ENCODE measurements at places on chromosomes 16 and 17.

DNA sequence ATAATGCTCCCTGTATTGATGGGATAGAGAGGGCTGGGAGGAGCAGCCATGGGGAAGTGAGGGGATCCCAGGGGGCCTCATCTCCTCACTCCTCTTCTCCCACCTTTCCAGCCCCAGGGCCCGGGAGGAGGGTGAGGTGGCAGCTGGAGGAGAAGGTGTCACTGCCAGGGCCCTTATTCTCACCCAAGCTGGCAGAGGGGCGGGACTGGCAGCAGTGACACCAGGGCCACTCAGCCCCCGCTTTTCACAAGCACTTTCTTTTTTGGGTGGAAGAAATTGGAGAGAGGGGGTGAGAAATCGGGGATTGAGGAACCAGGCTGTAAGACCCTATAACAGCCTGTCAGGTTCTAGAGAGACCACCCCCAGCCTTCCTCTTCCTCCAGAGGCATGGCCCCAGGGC is 2.4 kb upstream of the TBX21 start:
- DNase-seq, result no peak

GRCh38 chr16:65057184-65057583 is 64.7 kb downstream of the CDH11 start:
- DNase-seq, result no peak

GRCh38 chr16:7399296-7399695 is 66.7 kb downstream of the RBFOX1 start:
- no peak for DNase-seq

GRCh38 chr16:66273053-66273452 is 93.4 kb upstream of the CDH5 start:
- peak; percentile 34 for DNase-seq

- no peak for DNase-seq
Observed at GRCh38 chr17:8927395-8927794, 38.1 kb downstream of the PIK3R5 start.

GRCh38 chr16:19712418-19713058 is 5.5 kb downstream of the KNOP1 start:
- DNase-seq, result no peak

GRCh38 chr16:31505483-31505882 is 2.7 kb downstream of the RUSF1 start:
- no peak for DNase-seq

DNA sequence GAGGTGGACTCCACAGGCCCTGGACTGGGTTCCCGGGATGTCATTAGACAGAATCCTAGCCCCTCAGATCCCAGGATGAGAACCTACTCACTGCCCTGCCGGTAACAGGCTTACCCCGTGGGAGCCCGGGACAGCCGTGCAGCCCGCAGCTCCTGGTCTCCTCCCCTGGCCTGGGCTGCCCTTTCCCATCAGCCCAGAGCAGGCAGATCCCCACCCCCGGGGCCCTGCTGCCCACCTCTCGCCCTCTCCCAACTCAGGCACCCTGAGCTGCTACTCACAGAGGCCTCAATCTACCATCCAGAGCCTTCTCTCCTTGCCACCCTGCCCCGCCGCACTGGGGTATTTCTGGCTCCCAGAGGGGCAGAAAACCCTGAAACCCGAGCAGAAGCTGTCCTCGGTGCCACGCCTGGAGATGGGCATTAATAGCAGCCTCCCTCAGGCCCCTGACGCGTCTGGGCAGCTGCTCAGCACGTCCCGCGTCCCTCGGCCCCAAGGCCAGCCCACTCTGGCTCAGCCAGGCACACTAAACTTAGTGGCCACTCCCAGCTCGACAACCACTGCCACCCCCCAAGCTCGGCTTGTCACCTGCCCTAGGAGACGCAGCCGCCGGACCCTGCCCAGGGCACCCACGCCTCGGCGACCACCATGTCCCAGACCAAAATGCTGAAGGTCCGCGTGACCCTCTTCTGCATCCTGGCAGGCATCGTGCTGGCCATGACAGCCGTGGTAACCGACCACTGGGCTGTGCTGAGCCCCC is at the start of gene CACNG1:
TSS of gene CACNG1 (plus strand) at position 539 of the 757 bp plus-strand sequence. CDS start at position 646, 107 bp downstream.
- no peak for DNase-seq

GRCh38 chr17:56707312-56708219 is 114.1 kb downstream of the NOG start:
- no peak for DNase-seq

GRCh38 chr16:67538666-67539101 is 10.1 kb downstream of the RIPOR1 start:
- DNase-seq, result no peak

DNA sequence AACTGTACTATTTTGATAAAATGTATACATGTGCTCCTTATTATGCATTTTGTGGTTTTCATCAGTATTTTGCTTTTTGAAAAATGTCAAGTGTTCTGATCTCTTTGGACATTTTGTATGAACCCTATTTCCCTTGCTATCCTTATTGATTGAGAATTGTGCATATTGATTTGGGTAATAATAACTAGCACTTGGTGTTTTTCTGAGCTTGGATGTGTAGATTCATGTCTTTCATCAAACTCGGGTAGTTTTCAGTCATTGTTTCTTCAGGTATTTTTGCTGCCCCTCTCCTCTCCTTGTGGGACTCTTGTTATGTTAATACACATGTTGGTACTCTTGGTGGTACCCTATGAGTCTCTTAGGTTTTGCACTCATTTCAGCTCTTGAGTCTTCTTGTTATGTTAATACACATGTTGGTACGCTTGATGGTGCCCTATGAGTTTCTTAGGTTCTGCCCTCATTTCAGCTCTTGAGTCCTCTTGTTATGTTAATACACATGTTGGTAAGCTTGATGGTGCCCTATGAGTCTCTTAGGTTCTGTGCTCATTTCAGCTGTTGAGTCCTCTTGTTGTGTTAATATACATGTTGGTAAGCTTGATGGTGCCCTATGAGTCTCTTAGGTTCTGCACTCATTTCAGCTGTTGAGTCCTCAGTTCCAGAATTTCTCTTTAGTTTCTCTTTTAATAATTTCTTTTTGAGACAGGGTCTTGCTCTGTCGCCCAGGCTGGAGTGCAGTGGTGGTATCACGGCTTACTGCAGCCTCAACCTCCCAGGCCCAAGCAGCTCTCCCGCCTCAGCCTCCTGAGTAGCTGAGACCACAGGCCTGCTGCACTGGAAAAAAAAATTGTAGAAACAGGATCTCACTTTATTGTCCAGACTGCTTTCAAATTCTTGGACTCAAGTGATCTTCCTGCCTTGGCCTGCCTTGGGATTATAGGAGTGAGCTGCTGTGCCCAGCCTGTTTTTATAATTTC is 19.3 kb downstream of the ZNF750 start:
- DNase-seq, result no peak

- DNase-seq, result no peak
Observed at GRCh38 chr17:57397402-57397801, 141.1 kb downstream of the MSI2 start.

DNA sequence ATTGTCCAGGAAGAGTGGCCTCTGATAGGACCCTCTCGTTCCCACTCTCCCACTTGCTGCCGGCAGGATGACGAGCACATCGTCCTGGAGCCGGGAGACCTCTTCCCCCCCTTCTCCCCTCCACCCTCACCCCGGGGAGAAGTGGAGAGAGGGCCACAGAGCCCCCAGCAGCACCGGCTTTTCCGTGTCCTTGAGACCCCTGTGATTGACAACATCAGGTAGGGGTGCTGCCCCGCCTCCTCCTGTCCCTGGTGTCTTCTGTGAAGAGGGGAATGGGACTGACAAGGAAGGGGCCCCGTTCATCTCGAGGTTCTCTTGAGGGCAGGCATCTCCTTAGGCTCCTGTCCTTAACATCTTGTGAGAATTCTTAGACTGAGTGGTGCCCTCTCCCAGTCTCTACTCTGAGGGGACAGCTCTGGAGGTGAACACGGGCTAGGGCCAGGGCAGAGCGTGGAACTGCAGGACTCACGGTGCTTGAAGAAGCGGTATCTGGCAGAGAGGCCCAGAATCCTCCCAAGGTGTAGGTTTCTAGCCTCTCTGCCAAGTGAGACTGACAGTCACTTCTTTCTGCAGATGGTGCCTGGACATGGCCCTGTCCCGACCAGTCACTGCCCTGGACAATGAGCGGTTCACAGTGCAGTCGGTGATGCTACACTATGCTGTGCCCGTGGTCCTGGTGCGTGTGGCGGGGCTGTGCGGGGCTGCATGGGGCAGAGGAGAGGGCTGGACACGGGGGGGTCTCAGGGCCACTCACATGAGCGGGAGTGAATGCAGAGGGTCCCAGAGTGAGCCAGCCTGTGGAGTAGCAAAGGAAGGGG is 26.4 kb downstream of the CASKIN2 start:
- DNase-seq, result no peak

- no peak for DNase-seq
Observed at GRCh38 chr16:31134091-31134571, 1.4 kb downstream of the PRSS8 start.

GRCh38 chr16:87392821-87393679 is 914 bp downstream of the MAP1LC3B start:
- no peak for DNase-seq

- DNase-seq, result no peak
Observed at GRCh38 chr17:41912925-41913324, 5.8 kb downstream of the ACLY start.

- no peak for DNase-seq
Observed at GRCh38 chr16:27413956-27414355, 12.0 kb downstream of the IL21R start.

GRCh38 chr17:1473841-1474240 is 17.8 kb upstream of the CRK start:
- no peak for DNase-seq

DNA sequence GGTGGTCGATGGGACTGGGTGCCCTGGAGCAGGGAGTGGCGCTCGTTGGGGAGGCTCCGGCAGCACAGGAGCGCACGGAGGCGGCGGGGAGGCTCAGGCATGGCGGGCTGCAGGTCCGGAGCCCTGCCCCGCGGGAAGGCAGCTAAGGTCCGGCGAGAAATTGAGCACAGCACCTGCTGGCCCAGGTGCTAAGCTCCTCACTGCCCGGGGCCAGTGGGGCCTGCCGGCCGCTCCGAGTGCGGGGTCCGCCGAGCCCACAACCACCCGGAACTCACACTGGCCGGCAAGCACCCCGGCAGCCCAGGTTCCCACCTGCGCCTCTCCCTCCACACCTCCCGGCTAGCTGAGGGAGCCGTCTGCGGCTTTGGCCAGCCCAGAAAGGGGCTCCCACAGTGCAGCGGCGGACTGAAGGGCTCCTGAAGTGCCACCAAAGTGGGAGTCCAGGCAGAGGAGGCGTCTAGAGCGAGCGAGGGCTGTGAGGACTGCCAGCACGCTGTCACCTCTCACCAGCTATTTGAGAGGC is 88.8 kb upstream of the EEF2KMT start:
- DNase-seq, result no peak

GRCh38 chr17:21330436-21331160 is 45.6 kb upstream of the KCNJ12 start:
- DNase-seq, result no peak

- DNase-seq, result no peak
Observed at GRCh38 chr16:78310990-78311561, 211.6 kb downstream of the WWOX start.

DNA sequence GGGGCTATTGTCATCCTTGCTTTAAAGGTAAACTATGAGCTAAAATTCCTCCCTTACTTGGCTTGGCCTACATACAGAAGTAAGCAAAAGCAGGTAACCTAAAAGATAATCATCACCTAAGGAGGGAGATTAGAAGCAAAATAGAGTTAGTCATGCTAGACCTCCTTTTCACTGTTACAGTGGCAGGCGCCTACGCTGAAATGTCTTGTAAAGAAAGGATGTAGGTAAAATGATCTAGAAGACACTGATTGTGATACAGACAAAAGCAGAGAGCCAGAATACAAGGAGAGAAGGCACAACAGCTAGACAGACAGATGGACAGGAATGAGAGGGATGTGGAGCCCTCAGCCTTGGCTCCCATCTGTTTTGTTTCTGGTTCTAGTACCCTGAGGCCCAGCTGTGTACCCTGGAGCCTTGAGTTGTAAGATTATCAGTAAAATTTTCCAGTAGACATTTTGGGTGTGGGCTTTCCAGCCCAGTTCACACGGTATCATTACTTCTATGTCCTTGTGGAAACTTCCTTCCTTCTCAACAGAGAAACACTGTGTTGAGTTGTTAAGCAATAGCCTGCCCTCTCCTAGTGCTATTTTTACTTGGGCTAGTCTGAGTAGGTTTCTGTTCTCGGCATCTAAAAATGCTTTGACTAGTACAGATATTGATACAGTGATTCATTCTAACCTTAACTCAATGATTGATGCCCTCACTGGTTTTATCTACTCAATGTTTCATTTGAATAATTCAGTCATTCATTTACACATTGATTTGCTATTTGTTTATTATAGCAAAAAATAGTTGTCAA is 7.7 kb upstream of the C16orf78 start:
- DNase-seq, result no peak

DNA sequence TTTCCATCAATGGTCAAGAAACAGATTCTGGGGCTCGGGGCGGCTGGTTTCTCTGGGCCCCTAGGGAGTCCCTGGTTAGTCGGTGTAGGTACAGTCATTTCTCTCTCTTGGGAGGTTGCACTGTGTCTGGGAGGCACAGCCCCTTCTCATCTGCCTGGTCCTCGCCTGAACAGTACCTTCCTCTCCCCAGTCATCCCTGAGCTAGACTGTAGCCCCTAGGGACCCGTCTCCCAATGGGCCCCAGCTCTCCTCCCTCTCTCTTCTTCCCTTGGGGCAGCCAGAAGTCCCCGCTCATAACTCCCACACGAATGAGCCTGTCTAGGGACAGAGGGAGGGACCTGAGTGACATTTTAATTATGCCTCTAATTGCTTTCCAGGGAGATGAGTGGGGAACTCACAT is 20.2 kb upstream of the CPSF4L start:
- DNase-seq, result no peak

GRCh38 chr17:71380535-71380934 is 740.3 kb upstream of the SOX9 start:
- DNase-seq, result no peak

GRCh38 chr16:77739559-77739892 is 17.2 kb downstream of the NUDT7 start:
- DNase-seq, result no peak

DNA sequence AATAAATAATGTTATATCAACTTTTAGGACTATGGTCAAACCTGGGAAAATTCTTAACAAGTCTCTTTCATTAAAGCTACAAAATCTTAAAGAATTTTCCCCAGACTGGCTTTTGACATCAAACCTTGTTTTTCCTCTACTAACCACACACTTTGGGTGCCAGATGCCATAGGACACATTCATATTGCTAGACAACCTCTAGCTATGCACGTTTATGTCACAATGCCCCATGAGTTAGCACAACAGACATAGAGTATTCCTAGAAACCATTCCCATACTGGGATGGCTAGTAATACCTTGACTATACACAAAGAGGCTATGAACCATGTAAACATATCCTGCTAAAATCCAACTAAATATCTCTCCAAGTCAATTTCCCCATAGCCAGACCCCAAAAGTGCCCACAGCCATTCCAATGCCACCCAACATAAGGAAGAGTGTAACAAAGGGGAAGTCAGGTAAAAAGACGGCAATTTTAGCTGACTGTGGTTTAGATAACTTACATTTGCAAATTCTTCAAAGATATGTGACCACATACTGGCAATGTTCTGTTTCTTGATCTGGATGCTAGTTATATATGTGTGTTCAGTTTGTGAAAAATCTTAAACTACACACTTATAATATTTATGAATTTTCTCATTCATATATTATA is 23.4 kb downstream of the SMURF2 start:
- DNase-seq, result no peak

All from vagina (tissue), 2 donors.